Natural killer cell treated with Interleukin-12 subunit alpha and Interleukin-12 subunit beta and Interleukin-15 and Interleukin-18, amount 100 ng/mL, for 72 hours (primary cell): ENCODE measurements at places on chromosomes 4 and X.

- H3K4me3 ChIP-seq = no peak overlapping the region
- H3K4me1 ChIP-seq = no peaks in the 10 kb centered on the region
- H3K27me3 ChIP-seq = no peaks in the 10 kb centered on the region
- no peak for DNase-seq
- H3K27ac ChIP-seq = no peak overlapping the region
Observed at GRCh38 chr4:168411318-168412150, 68.8 kb downstream of the DDX60L start.

GRCh38 chr4:147924604-147925412 is 192.9 kb downstream of the ARHGAP10 start:
- H3K27ac ChIP-seq = no peak overlapping the region
- DNase-seq = no peak
- no peaks in the 10 kb centered on the region for H3K36me3 ChIP-seq
- H3K4me1 ChIP-seq = peaks cover 8% of the 10 kb centered on the region

DNA sequence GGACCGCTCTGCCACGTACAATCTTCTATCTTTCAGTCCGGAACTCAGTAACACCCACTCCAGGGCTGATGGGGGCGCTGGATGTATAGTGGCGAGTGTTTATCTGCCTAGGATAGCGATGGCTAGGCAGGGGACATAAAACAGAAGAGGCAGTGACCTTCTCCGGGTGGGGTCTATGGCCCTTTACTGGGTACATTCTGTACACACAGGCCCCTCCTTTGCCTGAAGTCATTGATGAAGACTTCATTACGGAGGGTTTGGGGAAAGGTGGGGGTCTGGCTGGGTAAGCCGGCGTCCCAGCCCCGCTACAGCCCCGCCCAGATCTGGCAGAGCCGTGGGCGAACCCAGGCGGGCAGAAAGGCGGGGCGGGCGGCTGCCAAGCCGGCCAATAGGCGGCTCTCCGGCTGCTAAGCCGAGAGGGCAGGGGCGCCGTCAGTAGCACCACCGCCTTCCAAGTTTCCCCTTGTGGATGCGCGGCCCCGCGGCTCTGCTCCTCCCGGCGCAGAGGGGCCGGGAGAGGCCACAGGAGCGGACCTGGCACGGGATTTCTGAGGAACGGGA is at the start of gene CHST7:
TSS of gene CHST7 (plus strand) at position 435 of the 561 bp plus-strand sequence. CDS start 167 bp downstream, outside the sequence.
- peak; percentile 72 for DNase-seq
- peaks cover 19% of the 10 kb centered on the region for H3K4me1 ChIP-seq

GRCh38 chrX:150038315-150038714 is 100.0 kb upstream of the EOLA2 start:
- no peaks in the 10 kb centered on the region for H3K4me1 ChIP-seq
- peaks cover 23% of the 10 kb centered on the region for H3K27me3 ChIP-seq
- H3K4me3 ChIP-seq = no peak overlapping the region
- peaks cover 6% of the 10 kb centered on the region for H3K36me3 ChIP-seq

DNA sequence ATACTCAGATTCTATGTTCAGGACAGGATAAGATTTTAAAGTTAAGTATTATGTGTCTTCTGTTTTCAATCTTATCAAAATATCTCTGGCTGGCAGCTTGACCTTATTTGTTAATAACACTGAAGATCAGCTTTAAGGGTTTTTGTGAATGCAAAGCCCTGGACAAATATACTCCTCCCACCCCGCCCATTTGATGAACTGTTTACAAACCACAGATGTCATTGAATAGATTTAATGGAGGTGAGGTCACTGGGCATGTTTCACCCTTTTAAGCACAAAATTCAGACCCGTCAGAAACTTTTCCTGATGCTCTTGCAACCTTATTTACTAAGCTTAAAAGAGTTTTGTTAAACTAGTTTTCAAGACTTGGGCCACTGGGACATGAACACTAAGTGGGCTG is 10.1 kb upstream of the CXCL8 start:
- H3K27me3 ChIP-seq = no peaks in the 10 kb centered on the region
- peaks cover 3% of the 10 kb centered on the region for H3K4me1 ChIP-seq
- H3K27ac ChIP-seq = no peak overlapping the region
- DNase-seq = no peak
- H3K36me3 ChIP-seq = no peaks in the 10 kb centered on the region
